SIG-M5 (cell line): ENCODE measurements at places on chromosomes 12 and 14.

- DNase-seq: no peak
Observed at GRCh38 chr12:700016-700415, 36.8 kb upstream of the NINJ2 start.

GRCh38 chr12:16515666-16516065, 90.3 kb downstream of the LMO3 start:
- no peak for DNase-seq

GRCh38 chr14:61421212-61421923, 100.0 kb downstream of the PRKCH start:
- DNase-seq: no peak

DNA sequence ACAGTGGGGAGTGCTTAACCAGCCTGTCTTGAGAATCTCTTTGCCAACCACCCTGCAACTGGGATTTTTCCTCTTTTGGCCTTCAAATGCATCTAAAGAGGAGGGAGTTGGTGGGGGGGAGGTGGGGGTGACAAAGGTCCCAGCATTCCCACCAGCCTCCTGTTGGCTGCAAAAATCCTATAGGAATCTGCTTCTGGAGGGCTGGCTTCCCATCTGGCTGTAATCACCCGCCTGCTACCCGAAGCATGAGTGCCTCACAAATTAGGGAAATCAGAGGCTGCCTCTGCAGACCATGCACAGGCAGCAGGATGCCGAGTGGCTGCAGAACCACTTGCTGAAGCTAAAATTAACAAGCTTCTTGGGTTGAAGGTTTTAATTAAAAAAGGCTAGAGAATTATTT, 73.9 kb upstream of the WSCD2 start:
- no peak for DNase-seq

DNA sequence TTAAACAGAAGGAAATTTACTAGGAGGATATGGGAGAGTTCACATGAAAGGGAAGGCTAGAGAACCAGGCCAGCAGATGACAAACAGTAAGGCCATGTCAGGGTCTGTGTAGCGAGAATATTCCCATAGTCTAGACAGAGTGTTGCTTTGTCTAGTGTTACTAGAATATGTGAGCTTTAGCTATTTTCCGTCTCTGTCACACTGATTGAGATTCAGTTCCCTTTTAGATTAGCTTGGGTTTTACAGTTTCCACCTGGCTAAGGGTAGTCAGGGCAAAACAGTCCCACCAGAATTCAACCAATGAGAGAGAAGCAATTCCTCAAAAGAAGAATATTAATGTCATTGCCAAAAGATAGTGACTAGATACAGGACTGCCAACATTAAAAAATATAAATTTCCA, 82.8 kb upstream of the MDM1 start:
- DNase-seq: no peak

DNA sequence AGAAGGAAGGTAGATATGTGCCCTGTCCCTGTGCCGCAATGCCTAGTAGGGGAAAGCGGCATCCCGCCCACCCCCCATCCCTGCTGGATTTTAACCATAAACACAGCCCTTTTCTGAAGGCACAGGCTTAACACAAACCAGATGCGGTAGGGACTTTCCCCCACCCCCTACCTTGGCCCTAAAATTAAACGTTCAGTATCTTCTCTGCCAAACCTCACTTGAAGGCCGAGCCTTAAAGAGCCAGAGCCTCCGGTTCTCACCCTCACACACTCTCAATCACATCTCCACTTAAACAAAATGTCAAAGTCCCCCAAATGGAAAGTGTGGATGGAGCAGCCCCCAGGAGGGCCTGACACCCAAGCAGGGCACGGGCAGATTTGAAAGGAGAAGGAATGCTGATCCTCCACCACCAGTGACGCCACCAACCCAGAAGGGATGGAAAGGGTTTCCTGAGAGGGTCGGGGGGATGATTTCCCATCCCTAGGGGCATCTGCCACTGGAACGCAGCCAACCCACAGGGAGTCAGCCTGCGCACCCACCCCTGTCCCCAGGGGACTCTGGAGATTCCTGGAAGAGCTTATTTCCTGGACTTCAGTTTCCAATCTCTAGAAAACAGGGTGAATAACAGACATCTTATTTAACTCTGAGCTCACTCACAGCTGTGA, 26.4 kb downstream of the ACTN1 start:
- DNase-seq: no peak

DNA sequence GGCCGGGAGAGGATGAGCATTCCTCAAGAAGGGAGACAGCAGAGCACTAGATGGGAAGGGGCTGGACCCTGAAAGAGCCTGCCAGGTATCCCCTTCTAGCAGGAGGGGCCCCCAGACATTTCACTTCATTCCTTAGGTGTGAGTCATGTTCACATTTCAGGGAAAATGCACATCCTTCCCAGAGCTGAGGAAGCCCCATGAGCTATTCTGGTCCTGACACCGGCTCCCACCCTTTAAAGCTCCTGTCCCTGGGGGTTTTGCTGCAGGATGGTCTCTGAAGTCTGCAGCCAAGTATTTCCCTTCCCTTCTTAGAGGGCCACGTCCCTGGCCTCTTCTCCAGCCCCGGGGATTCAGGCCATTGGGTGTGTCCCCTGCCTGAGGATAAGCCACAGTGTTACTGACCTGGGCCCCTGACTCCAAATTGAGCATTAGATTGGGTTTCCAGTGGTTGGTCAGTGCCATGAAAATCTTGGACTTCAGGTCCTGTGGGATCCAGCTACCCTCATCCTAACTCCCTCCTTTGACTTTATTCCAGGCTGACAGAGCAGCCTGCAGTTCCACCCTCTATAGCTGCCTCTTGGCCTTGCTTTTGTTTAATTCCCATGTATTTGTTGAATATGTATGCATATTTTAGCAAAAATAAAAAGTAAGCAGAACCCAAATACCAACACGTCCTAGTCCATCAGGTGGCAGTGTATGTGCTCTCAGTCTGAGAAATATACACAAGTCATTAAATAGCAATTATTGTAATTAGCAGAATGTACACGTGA, 267.1 kb downstream of the CACNA1C start:
- no peak for DNase-seq

DNA sequence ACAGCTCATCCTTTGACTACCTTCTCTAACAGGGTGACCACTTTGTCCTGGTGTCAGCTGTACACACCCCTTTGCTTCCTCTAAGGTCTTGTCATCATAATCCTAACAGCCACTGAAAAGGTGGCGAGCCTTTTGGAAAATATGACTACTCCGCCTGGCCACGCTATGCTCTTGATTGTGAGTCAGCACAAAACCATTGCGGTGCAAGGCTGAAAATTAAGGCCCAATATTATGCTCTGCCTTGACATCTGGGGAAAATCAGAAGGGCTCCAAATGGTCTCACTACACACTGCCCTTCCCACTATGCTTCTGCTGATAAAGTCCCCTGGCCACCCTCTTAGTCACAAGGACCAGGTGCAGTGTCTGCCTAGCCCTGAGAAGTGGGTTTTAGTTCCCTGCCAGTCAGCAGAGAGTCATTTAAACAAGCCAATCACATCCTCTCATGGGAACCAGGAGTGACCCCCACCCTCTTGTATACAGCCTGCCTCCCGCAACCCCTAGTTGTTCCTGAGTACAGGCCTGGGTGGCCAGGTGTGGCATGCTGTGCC, 34.3 kb downstream of the FGD6 start:
- DNase-seq: no peak
